Cortex of kidney (tissue), 1 donor: ENCODE measurements at places on chromosomes 11 and 22.

DNA sequence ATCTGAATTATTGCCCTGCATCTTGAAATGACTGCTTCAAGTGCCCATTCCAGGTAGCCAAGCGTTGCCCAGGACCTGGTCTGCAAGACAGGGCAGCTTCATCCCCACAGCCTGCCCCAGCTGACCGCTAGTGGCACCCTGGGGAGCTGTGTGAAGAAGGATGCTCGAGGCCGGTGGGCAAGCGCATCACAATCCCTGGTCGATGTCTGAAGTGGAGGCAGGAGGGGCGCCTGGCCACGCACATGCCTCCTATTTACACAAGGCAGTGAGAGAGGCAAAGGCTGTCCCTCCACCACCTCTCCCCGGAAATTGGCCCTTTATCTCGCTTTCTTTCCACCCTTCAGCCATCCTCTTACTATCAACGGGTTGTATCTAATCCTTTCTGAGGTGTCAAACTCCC, 28.1 kb upstream of the PHF21A start:
- no peak for DNase-seq

GRCh38 chr22:22746061-22746962, 101.9 kb downstream of the GGTLC2 start:
- DNase-seq, result no peak

GRCh38 chr11:62917906-62918502, 3.2 kb downstream of the CHRM1 start:
- DNase-seq, result no peak

DNA sequence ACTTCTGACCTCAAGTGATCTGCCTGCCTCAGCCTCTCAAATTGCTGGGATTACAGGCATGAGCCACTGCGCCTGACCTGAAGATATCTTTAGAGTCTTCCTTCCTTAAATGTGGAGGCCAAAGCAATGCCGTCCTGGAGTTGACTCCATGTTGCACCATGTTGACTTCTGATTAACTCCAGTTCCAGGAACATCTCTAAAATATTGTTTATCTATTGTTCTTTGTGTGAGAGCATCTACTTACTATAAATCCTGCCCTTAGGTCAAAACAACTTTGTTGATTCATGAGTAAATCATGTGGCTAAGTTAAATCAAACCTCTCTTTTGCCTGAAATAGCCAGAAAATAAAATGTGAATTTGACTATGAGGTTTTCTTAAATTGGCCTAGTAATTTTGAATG, 56.6 kb upstream of the CAPRIN1 start:
- no peak for DNase-seq

DNA sequence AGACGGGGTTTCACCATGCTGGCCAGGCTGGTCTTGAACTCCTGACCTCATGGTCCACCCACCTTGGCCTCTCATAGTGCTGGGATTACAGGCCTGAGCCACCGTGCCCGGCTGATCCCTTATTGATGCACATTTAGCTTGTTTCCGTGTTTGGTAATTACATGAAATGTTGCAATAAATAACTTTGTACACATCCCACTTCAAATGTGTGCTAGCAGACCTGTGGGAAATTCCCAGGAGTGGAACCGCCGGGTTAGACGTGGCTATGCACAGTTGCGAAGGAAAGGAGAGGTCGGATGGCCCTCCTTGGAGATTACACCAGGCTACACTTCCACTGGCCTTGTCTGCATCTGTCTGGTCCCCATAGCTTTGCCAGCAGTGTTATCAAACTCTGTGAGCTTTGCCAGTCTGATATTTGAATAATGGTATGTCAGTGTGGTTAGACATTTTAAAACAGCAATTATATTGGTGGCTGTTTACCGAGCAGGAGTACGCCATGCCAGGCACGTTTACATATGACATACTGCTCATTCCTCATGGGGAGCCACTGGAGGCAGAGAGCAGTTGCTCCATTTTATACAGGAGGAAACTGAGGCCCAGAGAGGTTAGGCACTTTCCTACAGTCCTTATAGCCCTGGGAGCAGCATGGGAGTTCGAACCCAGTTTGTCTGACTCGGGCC, 27.2 kb upstream of the SYT7 start:
- no peak for DNase-seq
